ENCODE measurements at places on chromosomes 7 and 10. TPM values are rescaled to one million over a fixed set of nuclear protein-coding genes. Genes with fewer than 3 reads are reported as not detected.

- DNase-seq: peak; percentile 71
Measured at GRCh38 chr7:95476904-95477594, 8.7 kb upstream of the ASB4 start.

DNA sequence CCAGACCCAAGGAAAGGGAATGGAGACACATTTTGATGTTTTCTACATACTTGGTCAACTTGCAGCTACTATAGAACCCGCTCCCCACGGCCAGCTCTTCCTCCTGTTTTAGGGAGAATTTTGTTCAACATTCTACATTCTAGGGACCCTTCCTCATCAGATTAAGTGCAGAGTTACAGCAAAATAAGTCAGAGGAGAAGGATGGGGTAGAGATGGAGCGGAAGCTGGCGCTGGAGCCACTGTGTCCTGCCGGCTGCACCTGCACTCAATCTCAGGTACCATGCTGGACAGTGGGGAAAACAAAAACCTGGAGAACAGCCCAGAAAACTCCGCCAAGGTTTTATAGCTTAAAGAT is 79.4 kb upstream of the EN2 start:
- no peak for DNase-seq

DNA sequence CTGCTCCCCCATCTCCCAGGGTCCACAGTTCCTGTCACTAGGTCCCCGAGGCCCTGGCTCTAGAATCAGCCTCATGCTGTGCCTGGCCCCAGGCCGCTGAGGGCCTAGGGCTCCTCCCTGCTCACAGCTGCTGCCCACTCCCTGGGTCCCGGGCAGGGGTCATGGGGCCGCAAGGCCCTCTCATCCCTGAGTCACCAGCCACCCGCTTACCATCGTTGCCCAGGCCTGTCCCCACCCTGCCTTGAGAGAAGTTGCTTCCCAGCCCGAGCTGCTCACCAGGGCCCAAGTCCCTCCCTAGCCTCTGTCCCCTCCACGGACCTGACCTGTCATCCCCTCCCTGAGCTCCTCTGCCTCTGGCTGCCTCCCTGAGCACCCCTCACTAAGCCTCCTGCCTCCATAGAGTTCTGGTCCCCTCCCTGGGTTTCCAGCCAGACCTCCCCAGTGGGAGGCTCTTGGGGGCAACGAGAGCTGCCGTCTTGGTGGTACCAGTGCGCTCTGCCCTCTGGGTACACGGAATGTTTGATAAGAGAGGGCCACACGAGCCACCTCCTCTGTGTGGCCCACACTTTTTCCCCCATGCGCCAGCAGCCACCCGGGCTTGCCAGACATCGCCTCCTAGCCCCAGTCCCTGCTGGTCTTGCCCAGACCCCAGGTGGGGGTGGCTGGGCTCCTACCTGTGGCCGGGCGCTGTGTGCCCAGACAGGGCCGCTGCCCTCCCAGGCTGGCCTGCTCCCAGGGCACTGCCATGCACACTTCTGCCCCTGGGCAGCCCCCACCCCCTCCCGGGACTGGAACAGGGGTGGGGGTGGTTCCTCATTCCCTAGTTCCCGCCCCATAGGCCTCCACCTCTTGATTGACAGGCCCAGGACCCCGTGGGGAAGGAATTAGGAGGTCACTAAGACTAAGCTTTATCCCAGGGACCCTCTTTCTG is 21.3 kb downstream of the MLXIPL start:
- DNase-seq: no peak

- no peak for DNase-seq
Measured at GRCh38 chr7:17590221-17590620, 291.8 kb downstream of the AHR start.

The TBXAS1 gene
- 3.9 TPM for total RNA-seq

The IGF2BP3 gene
- total RNA-seq: 0.84 TPM

DNA sequence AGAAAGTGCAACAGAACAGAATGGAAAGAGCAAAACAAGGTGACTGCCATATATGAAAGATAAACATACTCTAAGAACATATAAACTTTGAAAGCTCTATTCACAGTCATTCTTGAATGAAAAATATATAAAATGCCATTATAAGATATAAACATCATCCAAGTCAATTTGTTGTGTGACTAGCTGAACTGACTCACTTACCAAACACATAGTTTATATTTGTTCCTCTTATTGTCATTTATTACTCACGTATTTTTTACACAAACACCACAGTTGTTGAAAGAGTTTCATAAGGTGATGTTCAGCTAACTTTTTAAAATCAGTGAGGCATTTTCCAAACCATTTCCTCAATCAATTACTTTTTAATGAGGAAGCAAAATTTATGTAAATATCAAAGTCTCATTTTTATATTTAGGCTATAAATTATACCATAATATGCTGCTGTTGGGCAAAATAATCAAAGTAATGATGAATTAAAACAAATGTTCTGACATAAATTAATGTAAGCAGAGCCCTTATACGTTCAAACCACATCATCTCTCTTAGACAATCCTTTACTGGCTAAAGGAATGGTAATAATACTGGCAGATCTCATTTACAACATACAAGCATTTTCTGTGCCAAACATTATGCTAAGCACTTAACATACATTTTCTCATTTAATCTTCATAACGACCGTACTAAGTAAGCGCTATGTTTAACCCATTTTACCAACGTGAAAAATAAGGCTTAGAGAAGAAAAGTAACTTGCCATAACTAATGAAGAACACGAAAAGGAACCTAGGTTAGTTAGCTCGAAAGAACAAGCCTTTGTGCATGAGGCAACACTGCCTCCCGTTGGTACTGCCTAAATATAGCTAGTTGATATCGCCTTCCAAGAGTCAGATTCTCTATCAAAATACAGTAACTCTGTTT is 7.3 kb downstream of the LRRN3 start:
- DNase-seq: peak; percentile 78

DNA sequence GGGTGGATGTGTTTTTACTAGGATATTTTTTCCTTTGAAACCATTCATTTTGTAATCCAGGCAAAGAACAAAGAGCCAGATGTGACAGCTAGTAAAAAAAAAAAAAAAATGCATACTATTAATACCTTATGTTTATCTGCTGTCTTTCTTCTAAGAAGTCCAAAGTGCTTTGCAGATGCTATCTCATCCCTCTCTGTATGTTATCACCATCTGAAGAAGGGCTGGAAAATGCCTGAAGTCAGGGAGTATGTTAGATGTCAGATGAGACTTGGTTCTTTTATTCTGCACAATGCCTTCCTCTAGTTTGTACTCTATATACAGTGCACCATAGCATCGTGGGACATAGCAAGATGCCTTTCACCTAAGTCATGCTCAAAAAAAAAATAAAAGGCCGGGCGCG is 10.4 kb upstream of the CAMK1D start:
- DNase-seq: no peak

The ASCC1 gene
- total RNA-seq: 34.9 TPM

The PLEKHS1 gene
- 0.07 TPM for total RNA-seq

DNA sequence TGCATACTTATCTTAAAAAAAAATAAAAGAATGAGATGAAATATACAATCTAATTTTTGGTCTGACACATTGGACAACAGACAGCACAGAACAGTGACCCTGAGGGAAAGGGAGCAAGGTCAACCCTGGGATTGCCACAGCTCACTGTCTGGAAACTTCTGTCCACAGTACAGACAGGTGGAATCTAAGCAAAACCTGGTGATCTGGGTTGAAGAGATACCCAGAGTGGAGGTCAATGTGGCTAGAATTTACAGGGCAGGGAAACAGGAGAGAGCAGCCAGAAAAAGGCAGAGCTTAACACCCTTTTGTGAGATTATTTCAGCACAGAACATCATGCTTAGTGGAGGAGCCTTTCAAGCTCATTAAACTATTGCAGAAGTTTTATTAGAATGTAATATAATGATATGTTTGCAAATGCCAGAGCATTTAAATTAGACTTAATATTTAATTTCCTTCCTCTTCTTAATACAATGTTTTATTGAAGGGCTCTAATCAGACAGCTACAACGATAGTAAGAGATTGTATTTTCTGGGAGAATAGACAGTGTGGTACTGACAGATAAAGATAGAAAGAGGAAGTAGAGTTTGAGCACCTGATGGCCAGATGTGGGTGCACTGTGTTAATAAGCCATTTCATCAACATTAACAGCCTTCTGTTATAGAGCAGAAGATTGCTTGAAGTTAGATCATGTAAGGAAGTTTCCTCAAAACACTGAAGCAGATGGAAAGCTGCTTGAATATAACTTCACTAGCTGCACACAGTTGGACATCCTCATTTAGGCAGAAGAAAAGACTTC is 309.4 kb downstream of the HGF start:
- no peak for DNase-seq

- DNase-seq: no peak
Measured at GRCh38 chr10:1809139-1809741, 71.9 kb upstream of the ADARB2 start.

The LRRN3 gene
- 154 TPM for total RNA-seq

The TAS2R38 gene
- total RNA-seq: not detected

- no peak for DNase-seq
Measured at GRCh38 chr7:30761214-30762156, 9.6 kb downstream of the INMT start.

DNA sequence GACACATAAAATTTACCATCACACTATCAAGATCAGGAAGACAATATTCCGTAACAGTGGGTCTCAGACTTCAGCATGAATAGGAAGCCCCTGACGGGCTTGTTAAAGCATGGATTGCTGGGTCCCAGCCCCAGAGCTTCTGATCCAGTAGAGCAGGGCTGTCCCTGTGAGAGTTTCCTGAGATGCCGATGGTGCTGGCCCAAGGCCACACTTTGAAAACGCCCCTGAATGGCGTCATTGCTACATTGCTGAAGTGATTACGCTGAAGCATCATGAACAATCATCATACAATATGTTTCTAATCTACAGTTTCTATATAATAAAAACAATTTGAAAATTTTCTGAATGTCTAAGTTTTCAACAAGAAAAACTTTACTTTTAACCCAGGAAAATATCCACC is 38.0 kb upstream of the TMEM72 start:
- no peak for DNase-seq

DNA sequence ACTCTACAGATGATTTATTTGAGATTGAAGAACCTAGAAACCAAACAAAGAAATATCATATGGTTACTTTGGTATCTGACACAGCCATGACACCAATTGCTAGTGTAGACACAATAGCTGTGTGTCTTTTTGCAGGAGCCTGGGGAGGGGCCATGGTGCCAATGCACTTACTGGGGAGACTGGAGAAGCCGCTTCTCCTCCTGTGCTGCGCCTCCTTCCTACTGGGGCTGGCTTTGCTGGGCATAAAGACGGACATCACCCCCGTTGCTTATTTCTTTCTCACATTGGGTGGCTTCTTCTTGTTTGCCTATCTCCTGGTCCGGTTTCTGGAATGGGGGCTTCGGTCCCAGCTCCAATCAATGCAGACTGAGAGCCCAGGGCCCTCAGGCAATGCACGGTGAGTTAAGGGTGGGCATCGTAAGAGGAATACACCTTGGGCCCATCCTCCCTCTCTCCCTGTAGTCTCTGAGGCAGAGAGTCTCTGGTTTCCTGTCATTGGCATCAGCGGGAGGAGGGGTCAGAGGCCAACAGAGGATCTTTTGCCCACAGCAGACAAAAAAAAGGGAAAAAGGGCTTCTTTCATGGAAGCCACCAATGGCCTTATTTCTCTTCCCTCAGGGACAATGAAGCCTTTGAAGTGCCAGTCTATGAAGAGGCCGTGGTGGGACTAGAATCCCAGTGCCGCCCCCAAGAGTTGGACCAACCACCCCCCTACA is 1.2 kb downstream of the TMEM139 start:
- DNase-seq: no peak

DNA sequence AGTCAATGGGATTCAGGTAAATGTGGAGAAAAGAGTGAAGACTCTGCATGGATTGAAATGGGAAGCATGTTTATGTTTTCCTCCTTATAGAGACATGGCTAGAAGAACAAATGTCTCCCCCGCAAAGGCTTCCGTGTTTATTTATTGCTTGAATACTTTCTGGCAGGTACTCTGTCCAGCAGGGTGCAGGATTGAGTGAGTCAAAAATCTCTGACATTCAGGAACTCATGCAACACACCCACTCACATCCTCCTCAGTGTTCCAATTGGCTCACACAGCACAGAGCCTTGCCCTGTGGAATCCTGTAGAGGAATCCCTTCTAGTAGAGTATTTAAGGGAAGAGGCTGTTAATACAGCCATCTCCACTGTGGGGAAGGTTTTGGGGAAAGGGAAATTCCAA is 290.3 kb upstream of the VWC2 start:
- DNase-seq: no peak

DNA sequence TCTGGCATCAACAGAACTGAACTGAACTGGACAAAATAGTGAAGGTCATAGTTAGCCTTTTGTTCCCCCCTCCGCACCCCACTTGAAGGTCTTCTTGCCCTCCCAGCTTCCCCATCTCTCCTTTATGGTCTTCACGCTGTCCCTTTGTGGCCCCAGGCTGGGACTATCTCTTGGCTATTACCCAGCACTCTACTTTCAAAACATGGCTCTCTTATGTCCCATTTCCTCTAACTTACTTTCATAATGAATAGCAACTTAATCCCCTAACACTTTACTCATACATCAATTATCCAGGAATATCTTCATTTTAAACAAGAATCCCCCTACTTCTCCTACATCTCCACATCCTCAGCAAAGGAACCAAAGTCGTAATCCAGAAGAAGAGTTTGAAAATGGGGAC is 135.3 kb upstream of the ITGB1 start:
- DNase-seq: no peak

- no peak for DNase-seq
Measured at GRCh38 chr10:62043421-62044021, 142.0 kb downstream of the ARID5B start.

DNA sequence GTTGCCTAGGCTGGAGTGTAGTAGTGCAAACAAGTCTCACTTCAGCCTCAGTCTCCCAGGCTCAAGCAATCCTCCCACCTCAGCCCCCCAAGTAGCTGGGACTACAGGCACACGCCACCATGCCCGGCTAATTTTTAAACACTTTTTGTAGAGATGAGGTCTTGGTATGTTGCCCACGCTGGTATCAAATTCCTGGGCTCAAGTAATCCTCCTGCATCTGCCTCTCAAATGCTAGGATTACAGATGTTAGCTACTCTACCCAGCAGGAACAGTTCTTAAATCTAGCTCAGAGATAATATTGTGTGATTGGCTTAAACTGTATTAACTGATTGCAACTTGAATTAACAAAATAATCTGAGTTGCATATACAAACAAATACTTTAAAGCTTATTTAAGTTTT is 82.9 kb downstream of the CDK14 start:
- DNase-seq: no peak

The GNAT3 gene
- not detected for total RNA-seq

The AKR1C8 gene
- total RNA-seq: 0.14 TPM

The PIP gene
- total RNA-seq: not detected

DNA sequence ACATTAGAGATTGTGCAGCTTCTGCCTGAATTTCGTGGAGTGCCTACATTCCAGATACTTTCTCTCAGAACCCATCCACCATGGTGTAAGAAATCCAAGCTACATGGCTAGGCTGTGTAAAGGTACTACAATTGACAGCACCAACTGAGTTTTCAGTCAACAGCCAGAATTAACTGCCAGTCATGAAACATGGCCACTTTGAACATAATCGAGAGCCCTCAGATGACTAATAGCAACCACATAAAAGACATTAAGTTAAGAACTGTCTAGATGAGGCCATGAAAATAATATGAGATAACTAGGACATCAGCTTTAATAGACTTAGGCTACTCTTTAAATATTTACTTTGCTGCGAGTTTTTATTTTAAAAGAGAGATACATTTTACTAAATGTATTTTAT is 1106.8 kb upstream of the LRRTM3 start:
- no peak for DNase-seq
